ENCODE measurements at places on chromosomes 2 and 18.
A peak's percentile ranks its signal among the peaks of the same experiment; 100 is the strongest.

DNA sequence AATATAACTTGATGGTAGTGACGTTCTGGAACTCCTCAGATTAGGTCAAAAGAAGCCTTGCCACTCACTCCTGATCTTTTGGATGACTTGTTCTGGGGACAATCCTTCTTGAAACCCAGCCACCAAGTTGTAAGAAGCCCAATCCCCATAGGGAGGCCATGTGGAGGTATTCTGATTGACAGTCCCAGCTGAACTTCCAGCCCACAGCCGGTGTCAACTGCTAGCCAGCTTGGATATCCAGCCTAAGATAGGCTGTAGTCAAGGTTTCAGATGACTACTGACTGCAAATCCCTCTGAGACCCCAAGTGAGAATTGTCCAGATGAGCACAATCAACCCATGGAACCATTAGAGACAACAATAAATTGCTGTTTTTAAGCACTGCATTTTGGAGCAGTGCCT is 31.4 kb downstream of the EIF2AK2 start:
- no peak for DNase-seq

DNA sequence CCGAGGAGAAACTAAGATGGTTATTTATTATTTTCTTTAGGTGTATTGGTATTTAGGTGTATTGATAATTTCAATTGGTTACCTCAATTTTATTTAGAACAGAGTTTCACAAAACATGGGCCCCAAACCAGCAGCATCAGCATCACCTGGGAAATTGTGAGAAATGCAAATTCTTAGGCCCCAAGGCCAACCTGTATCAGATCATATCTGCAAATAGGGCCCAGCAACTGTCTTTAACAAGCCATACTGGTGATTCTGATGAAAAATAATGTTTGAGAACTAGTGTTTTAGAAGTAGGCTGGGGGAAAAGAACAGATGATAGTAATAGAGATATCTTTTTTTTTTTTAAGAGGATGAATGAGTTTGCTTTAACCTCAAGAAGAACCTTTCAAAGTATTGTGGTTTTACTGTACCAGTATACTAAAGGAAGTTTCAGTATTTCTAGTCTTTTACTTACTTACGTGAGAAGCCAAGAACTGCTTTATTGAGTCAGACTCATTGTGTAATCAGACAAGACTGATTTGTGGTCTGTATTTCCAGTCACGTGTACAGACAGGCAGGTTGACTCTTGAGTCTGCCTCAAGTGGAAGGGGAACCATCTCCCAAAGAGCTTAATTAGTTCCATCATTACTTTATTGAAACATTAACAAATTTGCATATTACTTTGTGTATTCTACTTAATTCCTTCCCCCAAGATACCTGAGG is 60.4 kb upstream of the GAREM1 start:
- DNase-seq = no peak

GRCh38 chr2:11032396-11032795 is 120.7 kb downstream of the KCNF1 start:
- DNase-seq = no peak

DNA sequence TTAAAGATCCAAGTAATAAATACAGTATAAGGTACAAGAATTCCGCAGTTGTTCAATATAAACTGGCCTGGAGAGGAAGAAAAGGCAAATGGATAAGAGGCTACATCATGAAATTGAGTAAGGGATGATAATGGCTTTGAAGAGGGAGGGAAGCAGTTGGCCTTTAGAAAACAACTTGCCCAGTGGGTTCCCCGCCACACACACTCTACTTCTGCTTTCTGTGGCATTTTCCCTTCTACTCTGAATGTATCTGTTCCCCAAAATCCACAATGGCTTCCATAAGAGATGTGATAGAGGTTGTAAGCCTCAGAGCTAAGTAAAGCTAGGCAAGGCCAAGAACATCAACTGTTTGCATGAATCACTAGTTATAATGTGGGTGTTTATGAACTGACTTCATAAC is 221.3 kb downstream of the MBD2 start:
- DNase-seq = no peak

DNA sequence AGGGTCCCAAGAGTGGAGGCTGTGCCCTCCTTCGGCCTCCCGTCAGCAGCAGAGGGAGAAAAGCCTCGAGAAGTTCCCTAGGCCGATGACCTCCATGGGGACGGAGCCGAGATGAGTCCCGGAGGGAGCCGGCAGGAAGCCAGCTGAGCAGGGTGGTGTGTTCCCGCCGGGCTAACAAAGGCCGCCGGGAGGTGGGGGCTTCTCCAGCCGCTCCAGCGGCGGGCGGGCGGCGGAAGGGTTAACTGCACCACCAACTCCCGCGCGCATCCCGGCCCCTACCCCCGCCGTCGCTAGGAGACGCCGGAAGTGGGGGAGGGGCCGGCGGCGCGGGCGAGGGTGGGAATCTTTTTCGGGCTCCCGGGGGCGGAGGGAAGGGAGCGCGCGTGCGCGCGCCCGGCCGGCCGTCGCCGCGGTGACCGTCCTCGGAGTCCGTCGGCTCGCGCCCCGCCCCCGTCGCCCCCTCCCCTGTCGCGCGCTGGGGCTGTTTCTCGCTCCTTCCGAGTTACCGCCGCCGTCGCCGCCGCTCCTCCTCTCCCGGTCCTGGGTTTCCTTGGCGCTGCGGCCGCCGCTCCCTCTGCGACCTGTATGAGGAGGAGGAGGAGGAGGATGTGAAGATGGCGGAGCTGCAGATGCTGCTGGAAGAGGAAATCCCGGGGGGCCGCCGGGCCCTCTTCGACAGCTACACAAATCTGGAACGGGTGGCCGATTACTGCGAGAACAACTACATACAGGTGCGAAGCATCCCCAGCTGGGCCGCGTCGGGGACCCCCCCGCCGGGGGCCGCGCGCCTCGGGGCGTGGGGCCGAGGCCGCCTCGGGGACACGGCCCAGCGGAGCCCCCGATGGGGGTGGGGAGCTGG is at the start of gene ABI2:
Gene ABI2, plus strand, starts transcription at position 494 of the 859 bp plus-strand sequence. Its CDS starts 121 bp downstream, at position 615.
- DNase-seq = peak; percentile 64
